Type B pancreatic cell (in vitro differentiated cells): ENCODE measurements at places on chromosomes 5 and 9. TPM values are rescaled to one million over a fixed set of nuclear protein-coding genes. Genes with fewer than 3 reads are reported as not detected.

ADCY2 gene
- total RNA-seq = 5.7 and 79.7 TPM in 2 replicates

HEMGN gene
- not detected in 2 replicates for total RNA-seq

PRPF4 gene
- 27.2 and 38.0 TPM in 2 replicates for total RNA-seq

IFNA21 gene
- total RNA-seq = not detected in 2 replicates

CCL27 gene
- 0.43 and 1.1 TPM in 2 replicates for total RNA-seq

SLC6A19 gene
- total RNA-seq = 12.6 and 22.2 TPM in 2 replicates

TMEM174 gene
- not detected in 2 replicates for total RNA-seq

MPDZ gene
- total RNA-seq = 20.3 and 53.0 TPM in 2 replicates

FAM219A gene
- total RNA-seq = 13.4 and 22.4 TPM in 2 replicates

GKAP1 gene
- 4.3 and 8.4 TPM in 2 replicates for total RNA-seq

KCNV2 gene
- total RNA-seq = not detected in 2 replicates

DAB2 gene
- total RNA-seq = 24.2 and 91.6 TPM in 2 replicates

SPINK6 gene
- total RNA-seq = not detected in 2 replicates

DBH gene
- 0.10 and 0.12 TPM in 2 replicates for total RNA-seq

DNA sequence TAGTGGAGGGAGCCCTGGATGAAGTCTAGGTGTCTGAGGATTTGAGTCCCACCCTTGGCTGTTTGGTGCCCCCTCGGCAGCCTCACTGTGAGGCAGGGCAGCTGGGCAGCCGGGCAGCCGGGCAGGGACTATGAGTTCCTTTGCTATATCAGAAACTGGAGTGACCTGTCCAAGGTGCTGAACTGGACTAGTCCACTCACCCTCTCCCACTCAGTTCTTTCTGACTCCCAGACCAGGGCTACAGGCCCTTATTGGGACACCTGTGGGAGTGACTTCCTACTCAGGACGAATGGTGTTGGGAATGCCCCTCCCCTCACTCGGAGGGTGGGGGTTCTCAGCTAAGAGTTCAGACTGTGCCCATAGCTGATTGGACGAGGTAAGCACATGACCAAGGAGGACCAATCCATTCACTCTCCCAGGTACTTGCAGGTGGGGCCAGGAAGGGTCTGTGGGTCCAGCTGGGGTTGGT is 34.1 kb upstream of the RAPGEF1 start:
- DNase-seq = no peak

GRCh38 chr9:8262625-8263622 is 463.3 kb upstream of the DMAC1 start:
- no peak for DNase-seq

DNA sequence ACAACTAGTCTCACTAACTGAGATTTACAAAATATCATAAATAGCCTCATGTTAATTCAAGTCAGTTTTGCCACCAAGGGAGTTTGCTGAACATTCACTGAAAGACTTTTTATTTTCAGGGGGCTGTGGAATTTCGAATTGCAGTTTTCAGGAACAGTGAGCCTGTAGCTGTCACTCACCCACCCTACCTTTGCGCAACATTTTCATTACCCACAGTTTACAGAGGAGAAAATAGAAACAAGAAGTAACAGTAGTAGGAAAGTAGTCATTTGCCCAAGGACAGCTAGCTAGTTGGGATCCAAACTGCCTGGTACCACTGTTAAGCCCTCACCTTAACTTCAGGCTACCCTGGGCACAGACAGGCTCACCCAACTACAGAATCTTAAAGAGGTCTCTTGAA is 154.1 kb downstream of the ADAMTS12 start:
- no peak for DNase-seq

GRCh38 chr5:117805058-117805457 is 1183.3 kb downstream of the DTWD2 start:
- DNase-seq = no peak

- DNase-seq = no peak
Observed at GRCh38 chr9:89122949-89123348, 55.7 kb downstream of the SHC3 start.

GRCh38 chr5:87150630-87151029 is 117.1 kb upstream of the RASA1 start:
- no peak for DNase-seq

DNA sequence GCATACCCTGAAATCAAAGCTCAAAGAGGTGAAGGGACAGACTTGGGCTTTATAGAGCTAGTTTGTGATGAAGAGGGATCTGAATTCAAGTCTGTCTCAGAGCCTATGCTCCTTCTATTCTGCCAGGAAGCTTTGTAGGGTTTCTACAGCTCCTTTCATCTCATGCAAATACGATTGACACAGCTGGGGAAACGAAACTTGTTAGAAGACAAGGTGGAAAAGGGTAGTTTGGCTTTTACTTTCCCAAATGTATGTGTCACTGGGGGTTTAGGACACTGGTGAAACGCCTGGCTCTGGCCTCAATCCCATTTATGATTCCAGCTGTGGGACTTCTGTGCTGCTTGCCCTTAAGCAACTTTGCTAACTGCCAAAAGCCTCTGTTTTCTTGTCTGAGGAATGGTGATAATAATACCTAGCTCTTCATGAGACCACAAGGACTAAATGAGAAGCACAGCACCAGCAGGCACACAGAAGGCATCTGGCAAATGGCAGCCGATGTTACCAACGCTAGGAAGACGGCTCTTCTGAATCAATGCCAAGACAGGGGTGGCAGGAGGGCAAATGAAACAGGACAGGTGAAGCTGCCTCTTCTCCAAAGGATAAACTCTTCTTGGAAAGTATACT is 70.3 kb upstream of the EQTN start:
- no peak for DNase-seq

DNA sequence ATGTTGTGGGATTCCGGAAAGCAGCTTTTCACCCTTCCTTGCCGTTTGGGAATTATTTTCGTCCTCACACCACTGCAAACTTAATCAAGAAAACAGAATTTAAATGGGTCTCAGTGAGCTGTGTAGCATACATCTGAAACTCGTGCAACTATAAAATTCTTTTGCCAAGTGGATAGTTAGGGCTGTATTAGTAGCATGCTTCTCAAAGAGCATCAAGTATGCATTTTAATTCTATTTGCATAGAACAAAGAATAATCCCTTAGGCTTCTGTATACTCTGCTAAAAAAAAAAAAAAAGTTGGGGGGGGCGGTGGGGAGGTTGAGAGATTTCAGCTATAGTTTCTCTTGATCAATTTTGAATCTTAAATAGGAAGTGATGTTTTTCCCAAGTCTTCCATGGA is 11.8 kb upstream of the APBA1 start:
- DNase-seq = no peak

- no peak for DNase-seq
Observed at GRCh38 chr9:19372567-19372966, 7.5 kb downstream of the RPS6 start.

DNA sequence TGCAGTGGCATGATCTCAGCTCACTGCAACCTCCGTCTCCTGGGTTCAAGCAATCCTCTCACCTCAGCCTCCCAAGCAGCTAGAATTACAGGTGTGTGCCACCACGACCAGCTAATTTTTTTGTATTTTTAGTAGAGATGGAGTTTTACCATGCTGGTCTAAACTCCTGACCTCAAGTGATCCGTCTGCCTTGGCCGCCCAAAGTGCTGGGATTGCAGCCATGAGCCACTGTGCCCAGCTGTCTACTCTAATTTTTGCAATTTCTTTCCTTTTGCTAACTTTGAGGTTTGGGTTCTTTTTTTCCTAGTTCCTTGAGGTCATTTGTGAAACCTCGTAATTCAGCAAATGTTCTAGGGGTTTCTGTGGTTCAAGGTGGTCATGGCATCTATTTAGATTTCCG is 63.7 kb upstream of the PRLR start:
- DNase-seq = no peak

DNA sequence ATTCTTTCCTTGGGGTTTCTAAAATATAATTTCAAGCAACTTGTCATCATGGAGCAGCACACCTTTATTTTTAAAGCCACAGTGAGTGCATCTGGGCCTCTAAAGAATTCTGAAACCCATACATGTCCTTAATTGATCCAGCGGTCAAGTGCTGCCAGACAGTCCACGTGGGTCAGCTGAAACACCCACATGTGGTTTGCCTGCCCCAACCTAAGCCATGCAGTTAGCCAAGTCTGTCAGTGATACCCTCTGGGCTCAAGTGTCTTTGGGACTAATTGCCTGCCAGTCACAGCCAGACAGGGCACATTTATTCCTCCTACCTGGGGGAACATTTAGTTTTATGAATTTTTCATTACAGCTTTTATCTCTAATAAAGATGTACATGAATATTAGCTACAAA is 291.4 kb upstream of the SLC30A5 start:
- no peak for DNase-seq

GRCh38 chr5:34499001-34499734 is 157.0 kb upstream of the RAI14 start:
- no peak for DNase-seq

DNA sequence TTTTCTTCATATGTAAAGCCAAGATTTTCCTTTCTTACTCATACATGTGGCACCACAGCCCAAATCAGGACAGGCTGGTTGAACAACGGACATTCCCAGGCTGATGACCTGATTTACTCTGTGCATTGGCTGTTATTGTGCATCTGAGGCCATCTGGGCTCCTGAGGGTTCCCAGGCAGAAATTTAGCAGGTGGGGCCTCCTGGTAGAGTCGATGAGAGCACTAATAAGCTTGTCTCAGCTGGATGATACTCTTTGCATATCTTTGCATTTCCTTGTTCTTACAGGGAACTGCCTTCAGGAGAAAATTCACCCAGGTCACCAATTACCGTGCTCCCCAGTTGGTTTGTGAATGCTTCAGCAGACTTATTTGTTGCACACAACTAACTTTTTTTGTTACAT is 605.1 kb downstream of the ELAVL2 start:
- DNase-seq = no peak

- no peak for DNase-seq
Observed at GRCh38 chr5:173973616-173973969, 15.4 kb upstream of the C5orf47 start.

- no peak for DNase-seq
Observed at GRCh38 chr9:122122468-122122867, 29.4 kb upstream of the TTLL11 start.

- DNase-seq = no peak
Observed at GRCh38 chr5:72248410-72248981, 71.5 kb downstream of the MRPS27 start.

- DNase-seq = no peak
Observed at GRCh38 chr5:19301271-19301670, 686.7 kb downstream of the CDH18 start.

GRCh38 chr5:177290816-177291596 is 12.5 kb downstream of the RAB24 start:
- no peak for DNase-seq

- peak; percentile 75 for DNase-seq
Observed at GRCh38 chr9:107425101-107426025, 64.2 kb downstream of the KLF4 start.

- no peak for DNase-seq
Observed at GRCh38 chr5:98934546-98934945, 5.7 kb upstream of the CHD1 start.

GRCh38 chr9:97313243-97313642 is 5.8 kb downstream of the CCDC180 start:
- DNase-seq = no peak

- peak; percentile 82 for DNase-seq
Observed at GRCh38 chr9:14428781-14429230, 114.9 kb upstream of the NFIB start.

- no peak for DNase-seq
Observed at GRCh38 chr9:6845880-6846279, 88.1 kb downstream of the KDM4C start.

DNA sequence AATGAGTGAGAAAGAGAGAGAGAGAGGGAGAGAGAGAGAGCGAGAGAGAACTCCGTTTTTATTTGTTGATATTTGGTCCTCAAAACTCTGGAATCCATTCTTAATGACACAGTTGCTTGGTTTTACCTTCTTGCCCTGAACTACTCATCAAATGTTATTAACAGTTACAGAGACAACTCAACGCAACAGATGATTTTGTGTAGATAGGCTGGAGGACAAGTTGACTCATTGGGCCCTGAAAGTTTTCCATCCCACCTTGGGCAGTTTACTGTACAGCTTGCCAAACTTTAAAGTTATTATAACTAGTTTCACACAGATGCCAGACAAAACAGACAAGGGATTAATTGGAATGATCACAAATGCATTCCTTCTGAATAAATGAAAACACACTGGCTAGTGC is 339.9 kb downstream of the ARL15 start:
- DNase-seq = no peak

DNA sequence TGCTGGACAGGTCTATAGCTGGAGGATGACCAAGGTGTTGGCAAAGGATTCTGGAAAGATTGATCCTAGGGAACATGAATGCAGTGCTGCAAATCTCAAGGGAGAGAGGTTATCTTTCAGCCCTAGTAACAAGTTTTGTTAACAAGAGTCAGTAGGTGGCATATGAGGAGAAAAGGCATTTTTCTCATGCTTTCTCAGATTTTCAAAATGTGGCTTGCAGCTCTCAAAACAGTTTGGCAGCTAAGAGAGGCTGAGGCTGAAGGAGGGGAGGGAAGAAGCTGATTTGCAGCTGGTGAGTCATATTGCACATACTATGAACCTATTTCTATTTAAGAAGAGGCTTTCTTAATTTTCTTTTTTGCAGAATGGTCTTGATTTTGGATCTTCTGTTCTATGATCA is 64.3 kb upstream of the PCA3 start:
- no peak for DNase-seq

- DNase-seq = no peak
Observed at GRCh38 chr5:143431789-143432188, 28.3 kb upstream of the NR3C1 start.

DNA sequence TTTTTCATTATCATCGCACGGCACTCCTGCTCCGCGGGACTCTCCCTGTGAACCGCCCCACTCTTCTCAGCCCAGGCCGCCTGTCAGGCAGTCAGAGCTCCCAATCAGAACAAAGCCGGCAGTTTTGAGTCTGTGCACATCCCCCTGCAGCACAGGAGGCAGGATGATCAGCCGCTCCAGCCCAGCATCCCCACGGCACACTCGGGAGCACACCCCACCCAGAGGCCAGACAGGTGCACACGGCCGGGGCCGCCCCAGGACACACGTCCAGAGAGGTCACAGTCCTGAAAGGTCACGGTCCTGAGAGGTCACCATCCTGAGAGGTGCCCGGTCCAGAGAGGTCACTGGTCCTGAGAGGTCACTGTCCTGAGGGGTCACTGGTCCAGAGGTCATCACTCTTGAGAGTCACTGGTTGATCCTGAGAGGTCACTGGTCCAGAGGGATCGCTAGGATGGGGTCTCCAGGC is 8.4 kb downstream of the TPPP start:
- DNase-seq = no peak

- DNase-seq = no peak
Observed at GRCh38 chr9:113763429-113763828, 112.7 kb upstream of the ZNF618 start.

- no peak for DNase-seq
Observed at GRCh38 chr5:157506066-157506590, 46.1 kb downstream of the NIPAL4 start.

- no peak for DNase-seq
Observed at GRCh38 chr9:2317591-2317990, 302.4 kb downstream of the SMARCA2 start.
